ENCODE measurements at places on chromosomes 3 and 15.

DNA sequence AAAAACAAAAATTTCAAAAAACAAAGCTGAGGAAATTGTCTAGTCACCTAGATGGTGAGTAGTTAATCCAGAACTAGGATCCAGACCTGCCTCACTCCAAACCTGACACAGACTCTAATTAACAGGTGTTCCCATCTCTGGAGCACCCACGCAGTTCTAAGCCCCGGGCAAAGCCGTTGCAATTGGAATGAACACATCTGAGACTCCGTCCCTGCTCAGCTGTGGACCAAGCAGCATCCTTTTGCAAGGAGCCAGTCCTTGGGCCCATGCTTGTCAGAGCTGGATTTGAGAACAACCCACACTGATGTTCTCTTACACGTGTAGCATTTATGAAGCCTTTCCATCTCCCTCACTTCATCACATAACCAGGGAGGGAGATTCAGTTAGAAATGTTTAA is 54.8 kb downstream of the LMCD1 start:
- no peak for DNase-seq

- no peak for DNase-seq
Observed at GRCh38 chr15:101675796-101676582, 23.8 kb upstream of the TM2D3 start.

GRCh38 chr15:85956532-85957275 is 123.0 kb upstream of the AGBL1 start:
- DNase-seq = no peak

DNA sequence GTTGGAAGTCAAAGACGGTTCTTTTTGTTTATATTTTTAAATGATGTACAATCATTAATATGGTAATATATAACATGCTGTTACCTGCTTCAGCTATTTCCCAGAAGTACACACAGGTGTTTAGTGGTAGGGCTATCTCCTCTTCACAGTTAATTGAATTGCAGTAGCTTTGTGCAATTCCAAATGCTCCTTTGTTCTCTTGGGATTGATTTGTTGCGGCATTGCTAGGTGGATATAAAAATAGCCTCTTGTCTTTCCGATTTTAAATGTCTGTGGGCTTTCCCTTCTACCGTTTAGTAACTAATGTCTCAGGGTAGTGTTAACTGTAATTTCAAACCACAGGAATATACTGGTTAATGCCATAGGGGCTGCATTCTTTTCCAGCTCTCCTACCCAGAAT is 307.6 kb upstream of the SLITRK3 start:
- no peak for DNase-seq

GRCh38 chr3:32684029-32684799 is 774 bp upstream of the CNOT10 start:
- DNase-seq = no peak

GRCh38 chr15:72318408-72318942 is 1.5 kb downstream of the CELF6 start:
- DNase-seq = no peak

DNA sequence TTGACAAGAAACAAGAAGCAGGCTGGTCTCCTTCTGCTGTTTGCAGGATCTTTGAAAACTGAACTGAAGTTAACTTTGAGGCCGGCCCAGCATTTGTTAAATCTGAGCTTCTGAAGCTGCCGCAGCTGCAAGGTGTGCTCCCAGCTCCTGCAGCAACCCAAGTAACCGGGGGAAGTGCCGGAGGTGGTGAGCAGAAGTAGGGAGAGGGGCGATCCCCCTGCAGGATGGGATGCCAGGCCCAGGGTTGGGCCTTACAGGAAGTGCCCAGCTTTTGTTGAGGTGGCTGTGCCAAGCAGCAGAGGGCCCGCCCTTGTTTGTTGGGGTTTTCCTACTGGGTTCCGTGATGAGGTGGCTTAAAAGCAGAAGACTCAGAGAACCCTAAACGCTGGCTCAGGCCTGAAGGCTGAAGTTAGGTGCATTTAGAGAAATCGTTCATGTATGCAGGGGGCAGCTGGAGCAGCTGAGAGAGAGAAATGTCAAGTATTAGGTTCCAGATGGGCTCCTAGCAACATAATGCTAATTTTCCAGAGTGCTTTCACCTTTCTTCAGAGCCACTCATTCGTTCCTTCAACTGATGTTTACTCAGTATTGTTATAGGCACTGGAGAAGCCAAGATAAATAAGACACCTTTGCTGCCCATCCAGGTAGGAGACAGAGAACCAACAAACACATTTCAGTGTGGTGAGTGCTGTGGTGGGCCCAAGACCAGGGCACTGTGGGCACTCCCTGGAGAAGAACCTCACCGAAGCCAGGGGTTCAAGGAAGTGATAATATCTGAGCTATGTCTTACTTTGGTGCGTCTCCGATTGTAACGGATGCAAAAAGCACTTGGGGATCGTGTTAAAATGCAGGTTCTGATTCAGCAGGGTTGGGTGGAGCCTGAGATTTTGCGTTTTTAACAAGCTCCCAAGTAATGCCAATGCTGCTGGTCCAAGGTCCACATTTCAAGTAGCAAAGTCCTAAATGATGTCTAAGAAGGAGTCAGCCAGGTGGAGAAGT is 42.2 kb upstream of the PLCL2 start:
- peak; percentile 70 for DNase-seq

- no peak for DNase-seq
Observed at GRCh38 chr3:66761093-66761780, 236.9 kb upstream of the KBTBD8 start.

DNA sequence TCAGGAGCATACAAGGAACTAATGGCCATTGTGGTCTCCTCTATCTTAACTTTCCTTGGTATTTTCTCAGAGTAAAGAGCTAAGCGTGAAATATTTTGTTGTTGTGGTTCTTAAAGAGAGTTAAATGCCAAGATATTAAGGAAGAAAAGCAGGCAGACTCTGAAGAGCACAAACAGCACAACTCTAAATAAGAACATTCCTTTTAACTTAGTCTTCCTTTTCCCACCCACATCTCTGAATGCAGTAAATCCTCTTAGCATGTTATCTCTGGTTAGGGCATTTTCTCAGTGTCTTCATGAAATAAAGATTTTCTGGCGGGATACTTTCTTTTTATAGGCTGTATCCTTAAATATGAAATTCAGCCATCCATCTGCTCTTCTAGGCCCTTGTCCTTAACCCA is 1.5 kb downstream of the GPR87 start:
- no peak for DNase-seq
